MCF 10A (cell line): ENCODE measurements at places on chromosomes 16 and 17.
A peak's percentile ranks its signal among the peaks of the same experiment; 100 is the strongest.

- peak; percentile 46 for DNase-seq
Observed at GRCh38 chr17:64378890-64379354, 11.7 kb downstream of the PECAM1 start.

DNA sequence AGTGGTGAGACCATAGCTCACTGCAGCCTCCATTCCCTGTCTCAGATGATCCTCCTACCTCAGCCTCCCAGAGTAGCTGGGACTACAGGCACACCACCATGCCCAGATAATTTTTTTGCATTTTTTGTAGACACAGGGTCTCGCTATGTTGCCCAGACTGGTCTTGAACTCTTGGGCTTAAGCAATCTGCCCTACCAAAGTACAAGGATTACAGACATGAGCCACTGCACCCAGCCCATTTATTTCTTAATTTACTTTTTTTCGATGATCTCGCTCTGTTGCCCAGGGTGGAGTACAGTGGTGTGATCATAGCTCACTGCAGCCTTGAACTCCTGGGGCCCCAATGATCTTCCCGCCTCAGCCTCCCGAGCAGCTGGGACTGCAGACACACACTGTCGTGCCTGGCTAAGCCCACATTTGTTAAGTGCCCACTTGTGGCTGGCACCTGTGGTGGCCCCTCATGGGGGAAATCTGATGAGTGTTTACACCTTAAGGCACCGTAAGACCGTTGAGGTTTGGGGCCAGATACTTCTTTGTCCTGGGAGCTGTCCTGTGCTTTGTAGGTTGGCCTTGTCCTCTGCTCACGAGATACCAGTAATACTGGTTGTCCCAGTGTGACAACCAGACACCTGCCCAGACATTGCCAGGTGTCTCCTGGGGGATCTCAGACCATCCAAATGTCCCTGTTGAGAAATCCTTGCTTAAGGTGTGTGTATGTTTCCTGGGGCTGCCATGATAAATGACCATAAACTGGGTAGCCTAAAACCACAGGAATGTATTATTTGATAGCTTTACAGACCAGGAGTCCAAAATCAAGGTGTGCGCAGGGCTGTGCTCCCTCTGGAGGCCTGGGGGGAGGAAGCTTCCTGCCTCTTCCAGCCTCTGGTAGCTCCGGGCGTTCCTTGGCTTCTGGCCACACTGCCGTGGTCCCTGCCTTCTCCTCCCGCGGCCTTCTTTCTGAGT lies 141.4 kb upstream of the GSE1 start:
- DNase-seq, result peak; percentile 24

GRCh38 chr16:54510685-54511221 lies 224.2 kb upstream of the IRX3 start:
- no peak for DNase-seq

DNA sequence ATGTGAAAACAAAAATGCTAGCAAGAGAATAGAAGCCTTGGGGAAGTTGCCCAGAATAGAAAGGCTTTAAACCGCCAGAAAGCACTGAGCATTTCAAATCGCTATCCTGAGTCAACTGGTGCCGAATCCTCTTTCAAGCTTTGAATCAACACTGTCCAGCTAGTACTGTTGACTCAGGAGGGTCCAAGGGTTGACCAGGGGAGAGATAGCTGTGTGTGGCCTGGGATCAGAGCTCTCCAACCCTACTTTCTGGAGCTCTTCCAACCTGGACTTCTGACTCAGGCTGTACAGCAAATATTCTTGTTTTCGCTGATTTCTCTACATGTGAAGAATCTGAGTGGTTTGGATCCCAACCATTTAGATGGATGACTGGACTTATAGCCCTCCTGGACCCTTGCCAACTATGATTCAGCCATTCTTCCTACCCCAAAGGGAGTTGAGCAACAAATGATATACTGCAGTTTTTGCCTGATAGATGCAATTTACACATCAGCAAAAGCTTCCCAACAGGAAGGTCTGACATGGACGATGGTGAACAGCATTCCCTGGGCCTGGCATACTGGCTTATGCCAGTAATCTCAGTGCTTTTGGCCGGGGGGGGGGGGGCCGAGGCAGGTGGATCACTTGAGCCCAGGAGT lies 154.0 kb upstream of the SDK2 start:
- DNase-seq, result peak; percentile 99

- no peak for DNase-seq
Observed at GRCh38 chr17:75487351-75488070, 27.8 kb downstream of the CASKIN2 start.

- peak; percentile 80 for DNase-seq
Observed at GRCh38 chr16:12067714-12068401, 91.3 kb downstream of the SNX29 start.

- no peak for DNase-seq
Observed at GRCh38 chr17:61496957-61497653, 44.9 kb downstream of the TBX4 start.

- DNase-seq, result peak; percentile 46
Observed at GRCh38 chr16:59632276-59632855, 898.2 kb upstream of the GOT2 start.

DNA sequence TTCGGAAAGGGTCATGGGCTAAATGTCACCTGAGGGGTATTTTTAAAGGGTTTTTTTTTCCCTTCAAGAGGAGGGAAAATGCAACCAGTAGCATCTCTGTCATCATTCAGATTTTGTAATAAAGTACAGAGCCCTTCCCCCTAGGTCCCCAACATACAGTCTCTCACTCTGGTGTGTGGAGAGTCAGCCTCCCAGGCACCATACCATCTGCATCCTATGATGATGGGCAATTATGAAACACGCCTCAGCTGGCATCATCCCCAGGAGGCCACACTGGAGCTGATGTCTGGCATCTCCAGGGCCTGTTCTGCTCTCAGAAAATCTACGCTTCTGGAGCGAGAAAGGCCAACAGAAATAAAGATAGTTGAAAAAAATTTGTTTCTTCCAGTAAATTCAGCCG lies 32.0 kb downstream of the TBX4 start:
- no peak for DNase-seq

- peak; percentile 11 for DNase-seq
Observed at GRCh38 chr16:47873434-47873833, 282.4 kb downstream of the ABCC12 start.

DNA sequence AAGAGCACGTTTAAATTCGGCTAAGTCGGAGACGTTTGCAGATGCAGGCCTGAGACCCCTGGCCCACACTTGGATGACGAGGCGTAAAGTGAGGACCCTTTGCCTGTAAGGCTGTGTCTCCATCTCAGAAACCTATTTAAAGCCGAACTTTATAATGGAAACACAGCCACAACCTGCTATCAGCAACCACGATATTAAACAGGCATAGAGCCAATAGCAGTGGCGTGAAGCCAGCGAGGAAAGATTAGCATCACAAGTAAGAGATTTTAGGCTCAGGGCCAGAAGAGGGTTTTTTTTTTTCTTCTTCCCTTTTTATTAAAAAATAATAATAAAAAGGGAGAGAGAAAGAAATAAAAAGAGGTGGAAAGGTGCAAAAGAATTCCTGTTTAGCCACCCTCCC lies 111.3 kb upstream of the NOL11 start:
- no peak for DNase-seq

GRCh38 chr17:72121164-72122009 lies 567 bp downstream of the SOX9 start:
- peak; percentile 60 for DNase-seq

- DNase-seq, result no peak
Observed at GRCh38 chr16:17321824-17322223, 148.9 kb downstream of the XYLT1 start.

GRCh38 chr17:74446551-74447500 lies 14.9 kb downstream of the GPRC5C start:
- DNase-seq, result peak; percentile 96

DNA sequence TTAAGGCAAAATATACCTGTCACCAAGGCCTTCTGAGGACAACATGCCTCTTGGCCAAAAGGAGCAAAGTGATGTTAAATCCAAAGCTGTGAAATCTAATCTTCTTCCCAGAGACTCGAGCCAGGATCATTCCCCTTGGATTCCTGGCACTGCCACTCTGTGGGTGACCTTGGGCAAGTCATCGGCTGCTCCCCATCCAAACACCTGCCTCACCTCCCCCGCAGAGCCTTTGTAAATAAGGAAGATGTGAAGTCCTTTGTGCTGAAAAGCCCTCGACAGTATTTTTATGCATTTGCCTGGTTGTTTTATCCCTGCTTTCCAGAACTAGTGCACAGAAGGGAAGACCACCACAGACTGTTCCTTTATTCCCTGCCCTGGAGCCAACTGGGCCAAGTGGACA lies 5.4 kb upstream of the CEP295NL start:
- no peak for DNase-seq

DNA sequence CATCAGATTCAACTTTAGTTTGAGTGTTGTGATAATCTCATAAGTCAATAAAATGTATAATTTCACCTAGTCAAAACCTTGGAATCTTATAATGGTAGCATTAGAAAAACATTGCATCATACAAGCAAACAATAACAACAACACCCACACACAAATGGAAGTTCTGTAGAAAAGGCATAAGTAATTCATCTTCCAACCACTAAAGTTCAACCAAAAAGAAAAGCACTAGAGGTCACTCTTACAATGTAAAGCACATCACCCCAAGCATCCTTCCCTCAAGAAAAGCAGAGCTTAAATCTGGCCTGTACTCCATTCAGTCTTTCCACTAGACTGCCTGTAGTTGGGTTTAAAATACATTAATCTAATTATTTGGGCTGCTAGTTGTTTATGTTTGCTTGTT lies 1.8 kb downstream of the CNTNAP4 start:
- peak; percentile 53 for DNase-seq

- no peak for DNase-seq
Observed at GRCh38 chr17:7322520-7323194, 6.5 kb downstream of the NEURL4 start.

DNA sequence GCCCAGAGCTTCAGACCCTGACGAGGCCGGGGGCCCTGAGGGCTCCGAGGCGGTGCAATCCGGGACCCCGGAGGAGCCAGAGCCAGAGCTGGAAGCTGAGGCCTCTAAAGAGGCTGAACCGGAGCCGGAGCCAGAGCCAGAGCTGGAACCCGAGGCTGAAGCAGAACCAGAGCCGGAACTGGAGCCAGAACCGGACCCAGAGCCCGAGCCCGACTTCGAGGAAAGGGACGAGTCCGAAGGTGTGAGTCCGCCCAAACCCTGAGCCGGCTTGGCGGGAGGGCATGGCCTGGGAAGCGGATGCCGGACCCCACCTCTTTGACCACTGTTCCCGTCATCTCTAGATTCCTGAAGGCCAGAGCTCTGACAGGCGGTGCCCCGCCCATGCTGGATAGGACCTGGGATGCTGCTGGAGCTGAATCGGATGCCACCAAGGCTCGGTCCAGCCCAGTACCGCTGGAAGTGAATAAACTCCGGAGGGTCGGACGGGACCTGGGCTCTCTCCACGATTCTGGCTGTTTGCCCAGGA lies 4.4 kb downstream of the NOL3 start:
- DNase-seq, result no peak

GRCh38 chr17:38464723-38465390 lies 36.6 kb downstream of the ARHGAP23 start:
- DNase-seq, result peak; percentile 77

DNA sequence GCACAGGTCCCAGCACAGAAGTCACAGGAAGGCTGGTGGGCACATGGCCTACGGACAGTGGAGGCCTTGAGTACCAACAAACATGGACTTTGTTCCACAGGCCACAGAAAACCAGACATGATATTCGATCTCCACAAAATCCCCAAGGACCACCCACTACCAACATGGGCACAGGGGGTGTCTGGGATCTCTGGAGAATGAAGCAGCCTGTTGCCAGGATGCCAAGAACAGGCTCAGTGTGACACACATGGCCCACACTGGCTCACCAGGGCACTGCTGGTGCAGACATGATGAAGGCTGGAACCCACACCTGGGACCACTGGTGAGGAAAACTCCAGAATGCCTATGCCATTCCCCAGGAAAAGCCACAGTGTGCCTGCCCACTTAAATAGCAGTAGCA lies 120.2 kb downstream of the C16orf78 start:
- no peak for DNase-seq

- peak; percentile 26 for DNase-seq
Observed at GRCh38 chr17:40718930-40719329, 15.4 kb upstream of the KRT24 start.

DNA sequence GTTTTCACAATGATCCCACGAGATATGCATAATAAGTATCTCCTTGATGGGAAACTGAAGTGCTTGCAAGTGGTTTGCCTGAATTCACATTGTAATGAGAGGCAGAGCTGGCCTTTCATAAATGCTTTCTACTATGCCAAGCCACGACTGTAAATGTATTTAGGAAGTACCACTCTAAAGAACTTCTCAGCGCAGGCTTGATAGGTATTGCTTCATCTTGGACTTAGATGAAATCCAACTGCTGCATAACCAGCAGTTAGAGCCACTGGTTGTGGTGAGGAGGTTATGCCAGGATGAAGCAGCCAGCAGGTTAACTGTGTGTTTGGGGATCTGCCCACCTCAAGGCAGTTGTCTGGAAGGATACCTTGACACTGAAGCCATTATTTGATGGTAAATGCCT lies 26.8 kb downstream of the MARCHF10 start:
- DNase-seq, result peak; percentile 69

- no peak for DNase-seq
Observed at GRCh38 chr17:71398800-71399219, 722.0 kb upstream of the SOX9 start.

- peak; percentile 24 for DNase-seq
Observed at GRCh38 chr17:75625813-75626486, 7.3 kb upstream of the SMIM5 start.

DNA sequence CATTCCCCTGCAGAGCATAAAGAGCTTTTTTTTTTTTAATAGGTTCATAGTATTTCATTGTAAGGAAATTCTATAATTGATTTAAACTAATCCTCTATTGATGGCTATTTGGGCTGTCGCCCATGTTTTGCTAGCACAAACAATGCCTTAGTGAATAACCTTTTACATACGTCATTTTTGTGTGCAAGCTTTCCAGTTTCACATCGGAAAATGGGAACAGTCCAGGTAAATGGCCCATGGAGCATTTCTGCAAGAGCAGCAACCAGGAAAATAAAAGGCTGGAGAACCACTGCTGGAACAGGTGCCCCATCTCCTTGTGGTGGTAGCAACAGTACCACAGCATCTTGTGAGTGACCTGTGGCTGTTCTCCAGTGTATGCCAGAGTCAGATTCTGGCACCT lies 48.6 kb downstream of the CDH1 start:
- no peak for DNase-seq

DNA sequence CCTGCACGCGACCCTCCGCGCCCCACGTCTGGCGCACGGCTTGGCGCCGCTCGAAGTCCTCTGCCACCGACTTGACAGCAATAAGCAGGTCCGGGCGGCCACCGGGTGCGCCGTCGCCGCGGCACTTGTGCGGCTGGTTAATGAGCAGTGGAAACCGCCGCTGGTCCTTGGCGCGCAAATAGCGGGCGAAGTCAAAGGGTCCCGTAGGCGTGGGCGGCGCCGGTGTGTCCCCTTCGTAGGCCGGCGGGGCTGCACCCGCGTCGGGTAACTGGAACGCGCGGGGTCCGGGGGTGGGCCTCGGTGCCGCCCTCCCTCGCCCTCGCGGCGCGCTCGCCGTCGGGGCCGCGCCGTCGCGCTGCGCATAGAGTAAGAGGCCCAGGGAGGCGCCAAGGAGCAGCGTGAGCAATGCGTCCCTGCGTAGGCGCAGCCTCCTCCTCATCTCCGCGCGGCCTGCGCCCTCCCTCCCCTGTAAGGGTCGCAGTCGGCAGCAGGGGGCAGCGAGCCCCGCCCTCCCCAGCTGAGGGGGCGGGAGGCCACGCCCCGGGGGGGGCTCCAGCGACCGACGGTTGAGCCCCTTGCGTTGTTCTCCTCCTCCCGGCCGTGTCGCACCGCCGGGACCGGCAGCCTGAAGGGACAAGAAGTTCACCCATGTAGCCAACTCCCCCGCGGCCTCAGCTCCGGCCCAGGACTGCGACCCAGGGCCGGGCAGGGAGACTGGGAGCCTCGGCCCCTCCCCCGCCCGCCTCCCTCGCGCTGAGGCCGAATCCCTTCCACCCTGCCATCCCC lies 558 bp downstream of the B3GNT9 start:
- DNase-seq, result no peak
